Fibroblast of upper back skin (primary cell): ENCODE measurements at places on chromosomes 5 and 9.

DNA sequence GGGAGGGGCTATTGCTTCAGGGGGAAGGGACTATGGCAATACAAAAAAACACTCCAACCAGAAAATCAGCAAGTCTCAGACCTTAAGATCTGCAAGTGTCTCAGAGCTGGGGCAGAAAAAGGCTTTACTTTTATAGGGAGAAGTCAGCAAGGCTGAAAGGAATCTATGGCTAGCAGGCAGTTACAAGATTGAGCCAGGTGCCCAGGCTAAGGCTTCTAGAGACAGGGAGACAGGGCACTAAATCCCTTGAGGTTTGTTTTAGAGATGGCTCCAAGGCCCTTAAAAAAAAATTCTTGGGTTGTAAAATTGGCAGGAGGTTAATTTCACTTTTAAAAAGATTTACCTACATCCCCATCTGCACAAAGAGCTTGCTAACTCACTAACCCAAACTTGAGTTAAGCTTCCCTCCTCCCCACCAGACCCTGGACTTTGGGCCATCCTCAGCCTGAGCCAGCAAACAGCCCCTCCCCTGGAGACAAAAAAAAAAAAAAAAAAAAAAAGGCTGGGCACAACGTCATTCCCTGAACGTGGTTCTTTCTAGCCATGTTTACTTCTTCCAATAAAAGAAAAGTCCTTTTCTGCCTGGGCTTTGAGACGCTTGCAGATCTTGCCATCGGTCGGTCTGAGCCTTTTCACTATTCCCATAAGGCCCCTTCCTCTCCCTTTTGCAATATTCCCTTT, 17.9 kb downstream of the NIPAL4 start:
- DNase-seq, result no peak

GRCh38 chr9:96020792-96021550, 145.5 kb downstream of the ERCC6L2 start:
- DNase-seq, result no peak

- DNase-seq, result peak; percentile 31
Observed at GRCh38 chr9:76456202-76456926, 2.6 kb upstream of the GCNT1 start.

DNA sequence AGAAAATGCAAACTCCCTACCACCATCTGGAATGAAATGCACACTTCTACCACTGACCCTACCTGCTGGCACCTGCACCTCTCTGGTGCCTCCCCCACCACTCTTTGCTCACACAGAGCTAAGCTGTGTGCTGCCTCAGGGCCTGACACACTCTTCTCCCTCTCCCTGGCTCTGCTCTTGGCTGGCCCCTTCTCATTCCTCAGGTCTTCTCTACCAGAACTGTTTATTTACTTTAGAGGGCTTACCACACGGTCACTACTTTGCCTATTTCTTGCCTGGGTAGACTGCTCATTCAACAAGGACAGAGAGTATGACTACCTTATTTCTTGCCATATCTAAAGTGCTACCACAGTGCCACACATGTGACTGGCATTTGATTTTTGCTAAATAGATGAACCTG, 3.3 kb downstream of the REEP5 start:
- no peak for DNase-seq

DNA sequence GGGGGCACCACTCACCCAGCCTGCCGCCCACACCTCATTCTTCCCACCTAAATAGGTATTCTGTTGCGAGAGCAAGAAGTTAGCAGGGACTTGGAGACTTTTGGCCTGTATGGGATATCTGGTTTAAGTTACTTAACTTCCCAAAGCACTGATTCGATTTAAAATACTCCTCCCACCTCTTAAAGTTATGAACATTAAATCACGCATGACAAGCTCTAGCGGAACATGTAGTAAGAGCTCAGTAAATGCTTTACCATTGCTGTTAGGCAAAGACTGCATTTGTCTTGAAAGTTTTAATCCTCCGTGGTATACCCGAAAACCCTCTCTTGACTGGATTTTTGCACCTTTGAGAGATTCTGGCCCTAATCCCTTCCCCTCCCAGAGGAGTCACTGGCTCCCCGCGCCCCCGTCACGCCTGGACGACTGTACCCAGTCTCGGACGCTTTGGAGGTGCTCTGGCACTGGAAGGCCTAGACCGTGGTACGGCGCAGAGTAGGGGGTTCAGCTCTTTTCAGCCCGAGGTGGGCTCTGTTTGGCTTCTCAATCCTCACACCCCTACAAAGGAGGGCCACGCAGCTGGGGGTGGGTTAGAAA, 4.4 kb downstream of the GDNF start:
- DNase-seq, result peak; percentile 70

DNA sequence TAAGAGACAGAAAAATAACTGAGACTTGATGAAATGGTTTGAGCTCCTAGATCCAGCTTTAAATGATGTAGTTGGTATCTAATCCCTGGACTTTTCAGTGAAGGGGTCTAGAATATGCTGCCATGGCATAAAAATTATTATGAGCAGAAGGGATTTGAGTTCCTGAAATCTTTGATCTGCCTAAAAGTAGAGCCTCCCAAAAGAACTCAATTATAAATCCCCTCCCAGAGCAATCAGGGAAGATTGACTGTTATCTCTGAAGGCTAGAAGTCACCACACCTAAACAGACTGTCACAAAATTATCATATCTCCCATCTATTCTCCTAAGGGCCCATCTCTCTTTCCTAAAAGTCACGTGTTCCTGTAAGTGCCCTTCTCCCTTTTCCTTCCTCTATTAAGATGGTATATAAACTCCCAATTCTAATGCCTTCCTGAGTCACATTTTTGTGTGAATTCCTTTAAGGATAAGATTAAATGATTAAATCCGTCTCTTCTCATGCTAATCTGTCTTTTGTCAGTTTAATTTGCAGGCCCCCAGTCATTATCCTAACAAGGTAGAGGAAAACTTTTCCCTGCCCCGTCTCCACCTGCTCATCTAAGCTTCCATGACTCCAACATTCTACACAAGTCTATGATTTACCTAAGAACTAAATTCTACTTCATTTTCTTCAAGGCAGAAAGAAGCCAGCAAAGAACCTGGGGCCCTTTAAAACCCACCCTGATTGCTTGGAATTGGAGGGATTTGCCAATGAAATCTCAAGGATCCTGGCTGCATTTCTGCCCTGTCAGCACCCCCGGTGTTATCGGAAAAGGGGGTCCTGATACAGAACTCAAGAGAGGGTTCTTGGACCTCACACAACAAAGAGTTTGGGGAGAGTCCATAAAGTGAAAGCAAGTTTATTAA, 47.1 kb upstream of the PWWP2A start:
- no peak for DNase-seq

GRCh38 chr5:17221843-17222636, 4.6 kb downstream of the BASP1 start:
- DNase-seq, result peak; percentile 57

DNA sequence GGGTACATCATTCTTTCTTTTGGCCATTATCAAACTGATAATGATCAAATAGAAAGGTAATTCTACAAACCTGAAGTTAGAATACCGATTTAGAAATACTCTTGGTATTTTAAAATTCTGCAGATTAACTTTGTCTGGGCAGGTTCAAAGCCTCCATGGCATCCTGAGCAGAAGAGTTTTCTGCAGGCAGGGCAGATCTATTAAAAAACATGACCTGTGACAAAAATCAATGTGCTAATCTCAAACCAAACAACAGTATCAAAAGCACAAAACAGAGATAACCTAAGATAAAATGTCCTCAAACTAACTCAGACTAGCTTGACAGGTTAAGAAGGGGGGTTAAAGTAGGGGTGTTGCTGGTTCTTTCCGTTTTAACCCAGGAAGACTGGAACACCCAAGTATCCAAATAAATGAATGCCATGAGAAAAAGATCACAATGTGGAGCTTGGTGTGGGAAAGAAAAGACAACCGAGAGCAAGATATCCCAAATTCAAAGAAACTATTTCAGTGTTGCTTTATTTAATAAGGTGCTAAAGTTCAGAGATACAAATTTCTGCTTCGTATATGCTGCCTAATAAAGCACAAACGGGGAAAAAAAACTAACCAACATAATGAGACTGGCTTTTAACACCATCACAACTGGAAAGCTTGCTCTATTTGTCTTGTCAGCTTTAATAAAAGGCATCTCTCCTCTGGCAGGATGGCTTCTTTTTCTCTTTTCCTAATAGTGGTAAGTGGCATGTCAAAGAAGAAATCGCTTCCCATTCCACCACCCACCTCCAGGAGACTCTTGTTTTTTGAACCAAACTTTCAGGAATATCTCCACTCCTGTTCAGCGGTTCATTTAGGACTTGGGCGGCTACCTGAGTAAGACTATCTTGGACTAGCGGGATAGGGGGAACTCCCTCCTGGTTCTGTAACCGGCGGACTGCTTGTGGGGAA, 2.3 kb downstream of the EFNA5 start:
- no peak for DNase-seq

DNA sequence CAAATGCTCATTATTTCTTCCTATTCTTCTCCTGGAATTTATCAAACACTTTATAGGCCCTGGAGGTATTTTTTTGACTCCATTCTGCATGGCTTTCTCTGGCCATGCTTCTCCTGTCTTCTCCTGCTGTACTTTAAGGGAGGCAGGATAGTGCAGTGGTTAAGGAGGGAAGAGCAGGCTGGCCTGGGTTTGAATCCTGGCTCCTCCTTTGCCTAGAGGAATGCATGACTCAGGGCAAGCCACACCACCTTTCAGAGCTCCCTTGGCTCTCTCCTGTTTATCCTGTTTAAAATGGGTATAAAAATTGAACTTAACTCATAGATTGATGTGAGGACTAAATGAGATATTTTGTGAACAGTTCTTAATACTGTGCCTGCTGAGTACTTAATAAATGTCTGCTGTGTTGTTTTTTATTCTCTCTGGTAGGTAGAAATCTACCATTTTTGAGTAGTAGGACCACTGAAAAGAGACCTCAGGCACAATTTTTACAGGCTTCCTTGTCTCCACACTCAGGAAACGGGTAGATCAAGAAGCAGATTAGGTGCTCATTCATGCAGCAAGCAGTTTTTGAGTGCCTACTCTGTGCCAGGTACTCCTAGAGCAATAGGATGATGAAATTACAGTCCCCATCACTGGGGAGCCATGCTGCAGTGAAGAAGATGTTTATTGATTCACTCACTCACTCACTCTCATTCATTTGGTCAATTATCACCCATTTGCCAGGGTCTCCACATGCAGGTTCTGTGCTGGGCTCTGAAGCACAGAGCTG, 32.7 kb upstream of the ARAP3 start:
- no peak for DNase-seq

DNA sequence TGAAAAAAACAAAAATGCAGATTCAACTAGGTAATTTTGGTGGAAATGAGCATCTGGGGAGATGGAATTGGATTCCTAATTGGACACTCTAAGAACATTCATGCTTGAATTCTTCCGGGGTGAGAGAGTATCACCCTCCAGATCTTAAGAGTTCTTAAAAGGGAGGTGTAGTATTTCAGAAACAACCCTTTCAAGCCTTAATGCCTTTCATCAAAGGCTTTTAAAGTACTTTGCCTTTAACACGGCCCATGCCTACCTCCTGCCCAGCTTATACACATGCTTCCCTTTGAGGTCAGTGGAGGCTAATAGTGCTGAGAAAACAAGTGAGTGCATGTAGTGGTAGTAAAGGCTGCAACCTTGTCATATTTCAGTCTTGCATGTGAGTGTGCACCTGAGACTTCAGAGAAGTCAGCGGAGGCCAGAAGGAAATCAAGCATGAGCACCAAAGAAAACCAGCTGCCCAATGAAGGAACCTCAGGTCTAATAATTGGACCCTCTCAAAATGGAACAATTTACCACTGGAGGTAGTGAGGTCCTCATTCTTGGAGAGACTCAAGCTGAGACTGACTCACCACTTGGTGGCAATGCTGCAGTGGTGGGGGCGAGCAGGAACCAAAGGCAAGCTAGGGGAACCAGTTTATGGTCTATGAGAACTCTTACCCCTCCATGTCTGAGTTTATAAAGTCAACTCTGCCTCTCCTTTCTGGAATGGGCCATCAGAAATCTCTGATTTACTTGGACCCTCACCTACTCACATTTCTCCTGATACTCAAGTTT, 98.4 kb upstream of the GDNF start:
- no peak for DNase-seq

GRCh38 chr5:175714479-175715085, 56.7 kb downstream of the HRH2 start:
- DNase-seq, result no peak

- DNase-seq, result no peak
Observed at GRCh38 chr9:108466304-108466703, 389.5 kb downstream of the ACTL7B start.

GRCh38 chr9:115306865-115307264, 188.9 kb upstream of the TNC start:
- peak; percentile 50 for DNase-seq

GRCh38 chr5:93993161-93993560, 251.8 kb upstream of the POU5F2 start:
- DNase-seq, result no peak

GRCh38 chr9:115204904-115205453, 87.0 kb upstream of the TNC start:
- DNase-seq, result peak; percentile 96

DNA sequence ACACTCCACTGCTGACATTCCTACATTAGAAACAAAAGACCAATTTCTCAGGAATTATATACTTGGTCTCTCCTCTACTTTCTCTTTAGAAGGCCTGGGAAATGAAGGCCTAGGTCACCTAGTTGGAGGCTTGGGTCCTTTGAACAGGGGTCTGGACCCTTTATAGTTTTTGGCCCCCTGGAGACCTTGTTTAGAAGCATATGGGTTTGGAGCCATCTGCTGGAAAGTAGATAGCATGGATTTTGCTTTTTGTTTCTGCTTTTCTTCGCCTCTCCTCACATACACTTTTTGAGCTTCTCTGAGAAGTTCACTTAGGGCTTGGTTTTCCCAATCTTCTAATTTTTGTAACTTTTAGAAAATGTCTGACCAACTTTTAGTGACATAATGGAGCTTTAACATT, 67.1 kb upstream of the CDK20 start:
- no peak for DNase-seq

- DNase-seq, result no peak
Observed at GRCh38 chr5:115097236-115097635, 72.5 kb downstream of the TRIM36 start.

- DNase-seq, result no peak
Observed at GRCh38 chr5:170179626-170180025, 53.2 kb upstream of the C5orf58 start.
